ENCODE measurements at places on chromosomes 3 and 15.

GRCh38 chr15:78321041-78321570, 19.0 kb upstream of the CRABP1 start:
- no peak for DNase-seq

DNA sequence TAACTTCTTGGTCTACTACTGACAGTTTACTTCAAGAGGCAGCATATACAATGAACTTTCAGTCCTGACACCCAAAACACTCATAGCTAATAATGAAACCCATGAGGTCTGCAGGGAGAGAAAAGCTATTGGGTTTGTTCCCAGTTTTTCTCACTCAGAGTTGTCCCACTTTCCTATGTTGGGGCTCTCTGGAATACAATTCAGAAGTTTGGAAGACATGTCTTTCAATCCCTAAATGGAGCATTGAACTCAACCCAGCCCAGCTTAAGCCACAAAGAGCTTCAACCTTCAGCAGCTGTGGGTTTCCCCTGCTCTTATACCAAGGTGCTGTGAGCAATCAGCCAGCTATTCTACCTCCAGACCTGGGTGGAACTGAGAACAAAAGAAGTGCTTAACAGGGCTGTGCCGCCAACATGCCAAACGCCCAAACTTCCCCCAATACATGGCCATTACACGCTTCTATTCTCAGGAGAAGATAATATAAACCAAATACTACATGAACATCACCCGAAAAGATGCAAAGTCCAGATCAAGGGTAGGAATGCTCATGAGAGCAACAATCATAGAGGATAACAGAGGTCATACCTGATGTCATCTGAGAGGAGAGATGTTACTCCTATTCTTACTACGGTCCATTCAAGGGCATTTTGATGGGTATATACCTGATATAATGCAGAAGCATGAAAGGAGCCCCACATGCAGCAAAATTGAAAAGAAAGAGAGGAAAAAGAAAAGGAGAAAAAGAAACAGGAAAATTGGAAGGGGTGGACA, 131.2 kb upstream of the TGFBR2 start:
- DNase-seq: no peak

DNA sequence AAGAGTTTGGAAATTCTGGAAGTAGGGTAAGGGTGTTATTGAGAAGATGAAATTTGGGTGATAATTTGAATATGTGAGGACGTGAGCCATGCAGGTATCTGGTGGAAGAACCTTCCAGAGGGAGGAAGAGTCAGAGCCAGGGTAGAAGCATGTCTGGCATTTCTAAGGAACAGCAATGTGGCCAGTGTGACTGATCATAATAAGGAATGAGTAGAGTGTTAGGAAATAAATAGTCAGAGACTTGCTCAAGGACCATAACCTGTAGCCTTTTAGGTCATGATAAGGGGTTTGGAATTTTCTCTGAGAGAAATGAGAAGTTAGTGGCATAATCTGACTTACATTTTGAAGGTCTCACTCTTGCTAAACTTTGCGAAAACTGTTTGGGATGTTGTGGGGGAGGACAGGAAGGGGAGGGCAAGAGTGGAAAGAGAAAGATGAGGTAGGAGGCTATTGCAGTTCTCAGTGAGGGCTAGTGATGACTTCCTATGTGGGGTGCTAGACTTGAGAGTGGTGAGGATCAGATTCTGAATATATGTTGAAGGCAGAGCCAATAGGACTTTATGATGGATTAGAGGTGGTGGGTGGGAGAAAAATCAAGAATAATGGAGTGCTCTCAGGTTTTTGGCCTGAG, 568.3 kb downstream of the AGBL1 start:
- DNase-seq: no peak

DNA sequence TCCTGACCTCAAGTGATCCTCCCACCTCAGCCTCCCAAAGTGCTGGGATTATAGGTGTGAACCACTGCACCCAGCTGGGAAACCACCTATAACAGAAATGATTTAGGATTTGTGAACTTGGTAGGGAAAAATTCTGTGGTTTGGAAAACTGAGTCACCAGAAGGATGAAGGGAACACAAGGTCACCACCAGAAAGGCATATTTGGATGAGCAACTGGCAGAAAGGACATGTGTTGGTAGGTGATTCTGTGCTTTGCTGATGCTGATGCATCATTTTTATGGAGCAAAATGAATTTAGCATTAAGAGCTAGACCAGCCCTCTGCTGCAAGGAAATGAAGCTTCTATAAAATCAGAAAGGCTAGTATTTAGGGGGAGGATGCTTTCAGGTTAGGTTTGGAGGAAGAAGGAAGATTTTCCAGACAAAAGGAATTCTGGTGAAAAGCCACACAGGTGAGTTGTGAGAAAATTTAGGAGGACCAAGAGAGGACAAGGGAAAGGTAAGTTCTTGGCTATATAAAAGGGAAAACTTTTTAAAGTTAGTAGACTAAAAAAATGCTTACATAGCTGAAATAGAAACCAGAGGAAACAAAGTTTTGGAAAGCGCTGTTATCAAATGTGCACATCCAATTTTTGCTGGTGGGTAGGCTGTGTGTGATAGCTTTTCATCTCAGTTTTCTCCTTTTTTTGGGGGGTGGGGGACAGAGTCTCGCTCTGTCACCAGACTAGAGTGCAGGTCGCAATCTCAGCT, 3.6 kb downstream of the PXK start:
- DNase-seq: no peak

DNA sequence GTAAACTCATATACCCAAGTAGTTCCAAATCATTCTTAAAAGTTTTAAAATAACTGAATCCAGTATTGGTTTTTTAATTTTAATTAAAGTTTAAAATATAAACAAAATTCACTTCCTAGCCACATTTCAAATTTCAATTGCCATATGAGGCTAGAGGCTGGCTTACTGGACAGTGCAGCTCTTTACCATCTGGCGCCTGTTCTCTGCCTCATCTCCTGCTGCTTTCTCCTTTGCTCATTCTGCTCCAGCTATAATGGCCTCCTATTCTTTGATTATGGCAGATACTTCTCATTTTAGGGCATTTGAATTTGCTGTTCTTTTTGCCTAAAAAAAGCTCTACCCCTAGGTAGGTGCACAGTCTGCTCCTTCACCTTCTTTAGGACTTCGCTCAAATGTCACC, 19.1 kb downstream of the ARMC8 start:
- DNase-seq: no peak

GRCh38 chr15:64916365-64916764, 4.7 kb downstream of the ANKDD1A start:
- DNase-seq: no peak

GRCh38 chr3:48190911-48191310, 2.7 kb upstream of the CDC25A start:
- DNase-seq: no peak

- no peak for DNase-seq
These were observed 36.3 kb upstream of the HERC1 start for GRCh38 chr15:63870043-63870394.

- DNase-seq: no peak
These were observed 146.5 kb upstream of the UBE2E1 start for GRCh38 chr3:23659274-23659673.

DNA sequence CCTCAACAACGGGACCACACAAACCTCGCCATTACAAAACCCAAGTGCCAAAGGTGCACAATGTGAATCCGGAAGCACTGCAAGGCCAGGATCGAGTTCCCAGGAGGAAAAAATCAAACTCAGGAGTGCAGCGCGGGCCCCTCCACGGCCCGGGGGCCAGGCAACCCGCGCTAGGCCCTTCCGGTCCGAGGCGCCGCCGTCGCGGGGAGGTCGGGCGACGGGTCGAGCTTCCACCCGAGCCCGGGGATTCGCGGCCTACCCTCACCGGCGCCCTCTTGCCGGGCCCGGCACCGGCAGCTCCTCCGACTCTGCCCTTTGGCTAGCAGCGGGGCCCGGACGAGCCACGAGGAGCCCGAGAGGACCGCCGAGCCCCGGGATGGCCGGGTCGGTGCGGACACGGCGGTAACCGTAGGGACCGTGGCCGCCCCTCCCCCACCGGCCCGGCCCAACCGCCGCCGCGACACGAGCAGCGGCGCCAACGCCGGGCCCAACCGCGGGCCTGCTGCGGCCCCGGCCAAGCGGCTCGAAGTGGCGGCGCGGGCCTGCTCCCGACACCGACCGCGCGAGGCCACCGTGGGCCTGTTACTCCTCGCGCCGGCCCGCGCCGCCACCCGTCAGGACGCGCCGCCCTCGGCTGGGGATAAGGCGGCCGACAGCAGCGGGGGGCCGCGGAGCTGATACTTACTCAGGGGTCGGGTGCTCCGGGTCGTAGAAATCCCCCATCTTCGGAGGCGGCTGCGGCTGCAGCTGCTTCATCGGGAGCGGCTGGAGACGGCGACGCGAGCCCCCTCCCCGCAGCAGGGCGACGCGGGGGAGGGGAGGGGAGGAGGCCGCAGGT, 525 bp downstream of the SETD2 start:
- DNase-seq: no peak

DNA sequence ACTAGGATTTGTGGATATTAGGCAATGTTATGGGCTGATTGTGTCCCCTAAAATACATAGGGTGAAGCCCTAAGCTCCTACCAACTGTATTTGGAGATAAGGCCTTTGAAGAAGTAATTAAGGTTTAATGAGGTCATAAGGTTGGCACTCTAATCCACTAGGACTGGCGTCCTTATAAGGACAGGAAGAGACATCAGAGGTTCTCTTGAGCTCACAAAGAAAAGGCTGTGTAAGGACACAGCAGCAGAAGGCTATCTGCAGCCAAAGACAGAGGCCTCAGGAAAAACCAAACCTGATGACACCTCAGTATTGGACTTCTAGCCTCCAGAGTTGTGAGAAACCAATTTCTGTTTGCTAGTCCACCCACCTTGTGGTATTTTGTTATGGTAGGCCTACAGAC, 416.7 kb downstream of the ZBTB20 start:
- DNase-seq: no peak

- DNase-seq: no peak
These were observed 56.9 kb upstream of the CSPG5 start for GRCh38 chr3:47635536-47635935.

GRCh38 chr3:95565502-95565901, 1248.9 kb upstream of the EPHA6 start:
- no peak for DNase-seq

GRCh38 chr3:121566773-121567172, 976 bp upstream of the ARGFX start:
- DNase-seq: no peak

- no peak for DNase-seq
These were observed 7.5 kb downstream of the LCTL start for GRCh38 chr15:66558271-66558670.

DNA sequence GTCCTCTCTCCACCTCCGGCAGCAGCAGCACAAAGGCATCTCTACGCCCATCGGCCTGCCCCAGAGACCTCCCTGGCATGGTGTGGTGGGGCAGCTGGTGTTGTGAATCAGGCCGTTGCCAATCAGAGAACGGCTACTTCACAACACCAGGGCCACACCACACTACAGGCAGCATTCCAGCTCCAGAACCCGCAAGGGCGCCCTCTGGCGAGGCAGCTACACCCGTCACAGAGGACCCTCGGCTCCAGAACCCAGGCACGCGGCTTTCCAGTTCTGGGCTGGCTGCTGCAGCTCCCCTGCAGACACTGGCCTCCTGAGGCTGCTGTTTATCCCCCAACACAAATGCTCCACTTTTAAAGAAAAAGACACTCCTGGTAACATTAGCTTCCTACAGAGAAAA, 127.5 kb upstream of the TOPAZ1 start:
- DNase-seq: no peak

DNA sequence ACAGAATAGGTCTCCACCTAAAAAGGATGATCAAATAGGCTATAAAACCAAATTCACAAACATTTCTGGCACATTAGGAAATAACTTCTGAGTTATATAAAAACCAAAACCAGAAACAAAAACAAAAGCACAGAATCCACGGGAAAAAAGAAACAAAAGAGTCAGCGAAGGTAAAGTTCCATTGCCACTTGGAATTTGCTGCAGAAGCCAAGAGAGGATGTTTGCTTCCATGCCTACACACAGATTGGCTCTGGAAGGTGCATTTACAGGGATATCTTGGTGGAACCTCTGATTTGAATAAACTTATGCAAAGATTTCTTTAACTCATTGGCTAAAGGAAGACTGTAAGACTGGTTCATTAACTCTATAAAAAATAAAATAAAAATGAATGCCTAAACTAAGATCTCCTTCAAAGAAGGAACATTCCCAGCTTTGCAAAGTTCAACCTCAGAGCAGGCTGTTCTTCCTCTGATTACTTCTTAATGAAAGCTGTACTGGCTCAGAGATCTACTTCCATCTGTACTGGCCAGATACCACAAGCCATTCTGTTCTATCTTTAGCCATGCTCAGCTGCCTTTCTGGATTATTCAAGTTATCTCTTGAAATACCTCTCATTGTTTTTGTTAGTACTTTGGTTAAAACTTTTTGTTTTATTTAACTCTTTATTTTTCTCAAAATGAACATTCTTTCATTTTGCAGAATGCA, 537.5 kb upstream of the CCDC54 start:
- DNase-seq: no peak

DNA sequence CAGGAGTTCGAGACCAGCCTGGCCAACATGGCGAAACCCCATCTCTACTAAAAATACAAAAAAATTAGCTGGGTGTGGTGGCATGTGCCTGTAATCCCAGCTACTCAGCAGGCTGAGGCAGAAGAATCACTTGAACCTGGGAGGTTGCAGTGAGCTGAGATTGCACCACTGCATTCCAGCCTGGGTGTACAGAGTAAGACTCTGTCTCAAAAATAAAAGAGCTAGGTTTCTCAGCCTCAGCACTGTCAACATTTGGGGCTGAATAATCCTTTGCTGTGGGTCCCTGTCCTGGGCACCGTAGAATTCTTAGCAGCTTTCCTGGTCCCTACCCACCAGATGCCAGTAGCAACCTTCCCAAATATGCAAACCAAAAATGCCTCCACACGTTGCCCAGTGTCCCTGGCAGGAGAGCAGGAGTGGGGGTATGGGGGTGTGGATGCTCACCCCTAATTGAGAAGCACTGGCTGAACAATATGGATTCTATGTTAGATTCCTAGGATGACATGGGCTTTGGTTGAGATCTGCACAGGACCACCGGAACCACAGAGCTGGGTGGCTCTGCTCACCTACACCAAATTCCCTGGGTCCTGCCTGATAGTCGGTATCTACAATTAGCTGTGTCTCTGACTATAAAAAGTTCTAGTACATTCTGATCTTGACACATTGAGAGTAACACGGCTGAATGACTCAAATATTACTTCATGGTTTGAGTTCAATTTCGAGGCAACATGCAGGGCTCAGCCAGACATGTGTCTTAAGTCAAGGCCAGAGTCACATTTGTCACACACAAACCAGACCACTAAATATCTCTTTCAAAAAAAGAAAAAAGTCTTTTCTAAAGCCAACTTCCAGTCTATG, 577.0 kb upstream of the MDFIC2 start:
- DNase-seq: no peak

GRCh38 chr15:21267671-21268395, 172.5 kb downstream of the POTEB3 start:
- no peak for DNase-seq

DNA sequence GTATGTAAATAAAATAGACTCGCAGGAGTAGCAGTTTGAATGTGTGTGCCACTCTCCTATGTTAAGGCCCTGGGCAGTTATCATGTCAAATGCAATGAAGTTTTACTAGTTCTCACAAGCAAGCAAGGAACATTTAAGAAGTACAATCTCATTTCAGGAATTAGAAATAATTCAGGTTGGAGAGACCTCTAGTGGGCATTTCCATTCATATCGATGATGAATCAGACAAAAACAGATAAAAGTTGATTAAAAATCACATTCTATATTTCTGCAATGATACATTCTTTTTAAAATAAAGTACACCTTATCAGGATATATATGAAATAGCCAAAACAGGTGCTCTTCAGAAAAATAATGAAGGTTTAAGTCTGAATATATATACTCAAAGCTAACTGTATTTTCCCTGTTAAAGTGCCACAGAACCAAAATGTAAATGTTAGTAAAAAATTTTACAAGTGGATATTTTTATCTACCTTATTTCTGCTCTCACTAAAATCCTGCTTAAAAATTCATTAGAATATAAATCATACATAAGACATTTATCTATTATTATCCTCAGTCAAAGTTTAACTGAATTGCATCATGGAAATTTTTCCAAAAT, 492.4 kb upstream of the FRG2C start:
- no peak for DNase-seq

Measured in iPS DF 19.7 (cell line).